Fibroblast of lung (primary cell): ENCODE measurements at places on chromosomes 2 and 18. TPM values are rescaled to one million over a fixed set of nuclear protein-coding genes. Genes with fewer than 3 reads are reported as not detected.

ADD2 gene
- 2.5 and 2.6 TPM in 2 replicates for total RNA-seq

SULT1C3 gene
- total RNA-seq = not detected in 2 replicates

FMNL2 gene
- total RNA-seq = 25.4 and 30.2 TPM in 2 replicates

TCF4 gene
- 49.1 and 57.6 TPM in 2 replicates for total RNA-seq

SERPINB12 gene
- not detected in 2 replicates for total RNA-seq

MARCHF4 gene
- 0.26 and 1.3 TPM in 2 replicates for total RNA-seq

GEN1 gene
- total RNA-seq = 2.8 and 5.0 TPM in 2 replicates

WDR33 gene
- 20.8 and 27.2 TPM in 2 replicates for total RNA-seq

ARID5A gene
- 7.2 and 9.7 TPM in 2 replicates for total RNA-seq

ATG9A gene
- total RNA-seq = 27.2 and 47.2 TPM in 2 replicates

RAB27B gene
- total RNA-seq = 0.77 and 0.99 TPM in 2 replicates

ARHGAP25 gene
- total RNA-seq = 3.1 and 5.8 TPM in 2 replicates

CNOT9 gene
- 31.1 and 31.4 TPM in 2 replicates for total RNA-seq

CCT4 gene
- 168 and 187 TPM in 2 replicates for total RNA-seq

SPC25 gene
- 0.99 TPM in 1 of 2 replicates, not detected in the other for total RNA-seq

MYL1 gene
- total RNA-seq = not detected in 2 replicates

ABCG8 gene
- not detected in 2 replicates for total RNA-seq

CASP10 gene
- 4.9 and 8.1 TPM in 2 replicates for total RNA-seq

RIT2 gene
- not detected in 2 replicates for total RNA-seq

C2orf69 gene
- 10.5 and 13.2 TPM in 2 replicates for total RNA-seq

TMEM198 gene
- 0.77 and 0.99 TPM in 2 replicates for total RNA-seq

DYNAP gene
- total RNA-seq = not detected in 2 replicates

DLX1 gene
- total RNA-seq = not detected in 2 replicates

KIF5C gene
- total RNA-seq = 0.17 and 0.51 TPM in 2 replicates

SLC11A1 gene
- 0.17 and 0.26 TPM in 2 replicates for total RNA-seq

SATB2 gene
- 13.9 and 28.1 TPM in 2 replicates for total RNA-seq
